ENCODE measurements at places on chromosomes 12 and 14.

DNA sequence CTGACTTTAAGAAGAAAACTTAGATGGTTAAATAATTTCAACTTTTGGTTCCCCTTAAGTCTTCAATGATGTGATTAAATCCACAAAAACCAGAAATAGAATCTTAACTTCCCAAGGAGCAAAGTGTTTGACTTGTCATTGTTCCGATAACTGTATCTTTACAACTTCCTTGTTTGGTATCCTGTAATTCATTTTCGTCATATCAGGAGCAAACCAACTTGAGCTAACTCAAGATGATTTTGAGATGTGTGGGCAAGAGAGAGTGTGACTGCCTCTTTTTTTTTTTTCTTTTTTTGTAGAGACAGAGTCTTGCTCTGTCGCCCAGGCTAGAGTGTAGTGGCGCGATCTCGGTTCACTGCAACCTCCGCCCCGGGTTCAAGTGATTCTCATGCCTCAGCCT, 25.3 kb downstream of the DRAM1 start:
- DNase-seq: no peak

DNA sequence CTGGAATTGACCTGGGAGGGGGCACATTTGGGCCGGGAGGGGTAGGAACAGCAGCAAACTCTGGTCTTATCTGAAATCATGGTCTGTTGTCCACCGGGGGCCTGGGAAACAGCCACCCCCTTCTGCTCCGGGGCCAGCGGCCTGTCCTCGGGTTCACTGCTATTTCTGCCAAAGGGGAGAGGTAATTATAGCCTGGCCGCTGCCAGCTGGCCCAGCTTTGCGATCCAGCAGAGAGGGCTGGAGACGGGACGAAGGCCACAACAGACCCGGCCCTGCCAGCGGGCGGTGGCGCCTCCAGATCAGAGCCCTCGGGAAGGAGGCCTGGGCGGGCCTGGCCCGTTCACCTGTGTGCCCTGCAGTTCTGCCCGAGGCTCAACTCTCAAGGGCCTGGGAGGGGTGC, at the start of gene C14orf180:
Gene C14orf180, plus strand, starts transcription at position 258 of the 400 bp plus-strand sequence. CDS start 6,667 bp downstream, outside the sequence.
- no peak for DNase-seq

- no peak for DNase-seq
These were observed 122.3 kb downstream of the DPF3 start for GRCh38 chr14:72771561-72771960.

- no peak for DNase-seq
These were observed 1.6 kb downstream of the PHLDA1 start for GRCh38 chr12:76029982-76030340.

GRCh38 chr14:101502761-101503392, 58.4 kb upstream of the DIO3 start:
- DNase-seq: no peak

GRCh38 chr12:116604178-116604895, 45.2 kb downstream of the MAP1LC3B2 start:
- DNase-seq: no peak

- no peak for DNase-seq
These were observed 61.0 kb downstream of the DIO2 start for GRCh38 chr14:80150301-80150700.

DNA sequence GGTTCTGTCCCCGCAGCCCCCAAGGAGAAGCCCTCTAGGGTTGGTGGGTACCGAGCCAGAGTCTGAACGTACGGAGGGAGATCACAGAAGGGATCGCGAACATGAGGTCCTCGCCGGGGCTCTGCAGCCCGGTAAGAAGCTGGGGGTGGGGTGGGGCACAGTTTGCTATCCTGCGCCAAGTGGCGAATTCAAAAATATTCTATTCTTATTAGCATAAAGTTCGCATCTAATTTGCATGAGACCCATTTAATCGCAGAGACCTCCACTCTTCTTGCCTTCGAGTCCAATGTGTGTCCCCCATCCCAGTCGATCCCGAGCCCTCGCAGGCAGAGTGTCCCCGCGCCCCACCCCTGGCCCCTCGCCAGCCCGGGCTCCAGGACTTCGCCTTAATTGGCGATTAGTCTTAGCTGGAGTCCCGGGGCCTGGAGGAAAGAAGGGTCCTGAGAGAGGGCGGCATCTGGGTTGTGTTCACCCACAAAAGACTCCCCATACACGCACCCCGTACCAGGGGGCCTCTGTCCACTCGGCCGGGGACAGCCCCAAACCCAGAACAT, 604 bp upstream of the ARHGEF25 start:
- no peak for DNase-seq

DNA sequence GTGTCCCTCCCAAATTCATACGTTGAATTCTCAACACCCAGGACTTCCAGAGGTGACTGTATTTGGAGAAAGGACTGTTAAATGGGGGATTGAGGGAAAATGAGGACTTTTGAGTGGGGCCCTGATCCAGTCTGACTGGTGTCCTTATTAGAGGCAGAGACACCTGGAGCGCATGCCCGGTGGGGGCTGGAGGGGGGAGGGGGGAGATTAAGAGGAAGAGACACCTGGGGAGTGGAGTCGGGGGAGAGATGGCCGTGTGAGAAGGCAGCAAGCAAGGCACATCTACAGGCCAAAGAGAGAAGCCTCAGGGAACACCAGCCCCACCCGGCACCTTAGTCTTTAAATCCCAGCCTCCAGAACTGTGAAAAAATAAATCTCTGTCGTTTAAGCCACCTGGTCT, 209.7 kb downstream of the SLC41A2 start:
- DNase-seq: no peak

Data from AML-193 (cell line).